ENCODE measurements at places on chromosomes 6 and 20. TPM values are rescaled to one million over a fixed set of nuclear protein-coding genes. Genes with fewer than 3 reads are reported as not detected.

Gene RBM24
- 0.29 TPM for total RNA-seq

Gene BMP6
- 1.3 TPM for total RNA-seq

Gene MEI4
- not detected for total RNA-seq

Gene WFDC8
- not detected for total RNA-seq

Gene LAMA5
- total RNA-seq: 90.0 TPM

Gene RSPO3
- total RNA-seq: 2.3 TPM

Gene GNAS-AS1
- total RNA-seq: 1.3 TPM

Gene SLC16A10
- total RNA-seq: not detected

Gene GSTA2
- not detected for total RNA-seq

Gene IL17A
- not detected for total RNA-seq

Gene BMP7
- total RNA-seq: not detected

Gene MOG
- not detected for total RNA-seq

Gene SIRPB1
- total RNA-seq: 1.2 TPM

Gene MARCKS
- total RNA-seq: 104 TPM

Gene VGLL2
- not detected for total RNA-seq

Gene CCDC170
- total RNA-seq: 0.44 TPM

Gene TMEM217
- 1.8 TPM for total RNA-seq

Gene RGS17
- 25.5 TPM for total RNA-seq

Gene OR12D3
- not detected for total RNA-seq

Gene HRH3
- not detected for total RNA-seq

Data from smooth muscle cell of trachea (primary cell).